IMR-90 (cell line): ENCODE measurements at places on chromosomes 2 and 18. TPM values are rescaled to one million over a fixed set of nuclear protein-coding genes. Genes with fewer than 3 reads are reported as not detected.

Gene PLEK
- total RNA-seq: under 0.01 TPM in 1 of 2 replicates, not detected in the other

Gene GKN2
- not detected in 2 replicates for total RNA-seq

Gene IL36G
- total RNA-seq: not detected in 2 replicates

Gene PHOSPHO2
- 0.54 and 0.56 TPM in 2 replicates for total RNA-seq

Gene UPP2
- total RNA-seq: not detected in 2 replicates

Gene IL36B
- total RNA-seq: not detected in 2 replicates

Gene GAL3ST2
- total RNA-seq: not detected in 2 replicates
